Activated naive CD4-positive, alpha-beta T cell treated with anti-CD3 and anti-CD28 coated beads, Interleukin-2, amount 50 U/mL, for 72 hours (primary cell): ENCODE measurements at places on chromosomes 3 and 15.

DNA sequence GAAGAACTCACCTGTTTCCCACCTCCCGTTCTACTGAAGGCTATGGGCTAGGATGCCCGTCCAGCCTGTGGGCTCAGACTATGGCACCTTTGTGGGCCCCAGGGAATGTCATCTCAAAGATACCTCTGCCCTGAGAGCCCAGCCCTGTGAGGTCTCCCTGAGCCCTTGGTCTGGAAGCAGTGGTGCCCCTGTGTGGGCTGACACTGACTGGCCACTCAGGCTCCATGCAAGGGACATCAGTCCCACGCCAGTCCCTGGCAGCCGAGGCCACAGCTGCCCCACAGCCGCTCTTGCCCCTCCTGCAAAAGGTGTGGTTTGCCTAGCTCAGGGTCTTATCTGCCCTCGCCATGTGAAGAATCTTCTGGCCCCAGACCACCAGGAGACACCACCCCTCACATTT is 106.9 kb downstream of the KLF13 start:
- no peak for DNase-seq

DNA sequence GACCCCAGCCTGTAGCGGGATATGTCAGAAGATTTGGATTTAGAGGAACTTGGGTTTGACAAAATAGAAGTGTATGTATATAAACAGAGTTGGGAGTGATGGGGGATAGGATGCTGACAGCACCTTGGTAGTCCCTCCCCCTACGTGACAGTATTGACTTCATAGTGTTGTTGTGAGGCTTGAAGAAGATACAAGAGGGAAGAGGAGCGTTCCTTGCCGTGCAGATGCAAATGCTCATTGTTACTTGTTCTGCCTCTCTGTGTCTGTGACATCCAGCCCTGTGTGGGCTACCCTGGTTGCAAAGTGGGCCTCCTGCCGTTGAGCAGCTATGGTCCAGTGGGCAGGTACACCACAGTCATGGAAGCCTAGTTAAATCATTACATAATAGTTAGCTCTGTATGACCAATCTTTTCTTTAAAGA is 45.0 kb downstream of the SMAD3 start:
- DNase-seq = no peak

- peak; percentile 3 for DNase-seq
Observed at GRCh38 chr3:73432023-73432705, 192.6 kb downstream of the PDZRN3 start.

DNA sequence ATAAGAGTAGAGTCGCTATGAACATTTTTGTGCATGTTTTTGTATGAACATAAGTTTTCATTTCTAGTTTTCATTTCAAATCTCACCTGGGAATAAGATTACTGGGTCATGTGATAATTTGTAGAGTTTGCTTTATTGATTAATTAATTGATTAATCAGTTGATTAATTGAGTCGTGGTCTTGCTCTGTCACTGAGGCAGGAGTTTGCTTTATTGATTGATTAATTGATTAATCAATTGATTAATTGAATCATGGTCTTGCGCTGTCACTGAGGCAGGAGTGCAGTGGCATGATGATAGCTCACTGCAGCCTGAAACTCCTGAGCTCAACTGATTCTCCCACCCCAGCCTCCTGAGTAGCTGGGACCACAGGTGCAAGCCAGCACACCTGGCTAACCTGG is 111.6 kb downstream of the TCF12 start:
- DNase-seq = no peak
